ENCODE measurements at places on chromosomes 3 and 15.

- DNase-seq: no peak
These were observed 72.2 kb downstream of the ZNF148 start for GRCh38 chr3:125302932-125303331.

- DNase-seq: no peak
These were observed 110.4 kb upstream of the GMNC start for GRCh38 chr3:190972840-190973270.

- no peak for DNase-seq
These were observed 524.7 kb downstream of the PYDC2 start for GRCh38 chr3:191985691-191986090.

GRCh38 chr3:54777141-54777540 is 150.7 kb downstream of the LRTM1 start:
- DNase-seq: no peak

- DNase-seq: no peak
These were observed 52.7 kb downstream of the SACM1L start for GRCh38 chr3:45741742-45742460.

DNA sequence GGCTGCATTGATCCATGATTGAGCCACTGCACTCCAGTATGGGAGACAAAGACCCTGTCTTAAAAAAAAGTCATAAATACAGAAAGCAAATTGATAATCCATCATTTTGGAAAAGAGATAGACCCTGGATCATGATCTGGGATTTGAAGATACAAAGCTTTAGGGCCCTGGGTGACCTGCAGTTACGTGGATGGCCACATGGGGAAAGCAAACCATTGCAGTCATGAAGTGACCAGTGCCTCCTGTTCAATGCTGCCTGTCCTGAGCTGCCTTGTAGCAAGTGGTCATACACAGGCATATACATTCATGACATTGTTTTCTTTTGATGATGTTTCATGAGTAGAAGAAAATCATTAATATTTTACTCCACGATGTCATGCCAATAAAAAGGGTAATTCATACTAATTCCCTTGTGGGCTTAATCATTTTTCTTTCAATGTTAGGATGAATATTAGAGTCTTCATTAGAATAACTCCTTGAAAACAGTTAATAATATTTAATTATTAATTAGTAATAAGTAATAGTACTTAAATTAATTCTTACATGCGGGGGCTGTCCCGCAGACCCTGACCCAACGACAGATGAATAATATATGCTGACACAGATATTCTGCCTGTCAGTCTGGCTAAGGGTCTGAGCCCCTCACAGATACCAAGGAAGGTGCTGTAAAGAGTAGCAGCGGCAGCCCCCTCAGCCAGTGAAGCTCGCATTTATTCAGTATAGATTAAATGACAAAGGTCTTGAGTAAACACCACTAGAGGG is 109.0 kb upstream of the UNC13C start:
- no peak for DNase-seq

DNA sequence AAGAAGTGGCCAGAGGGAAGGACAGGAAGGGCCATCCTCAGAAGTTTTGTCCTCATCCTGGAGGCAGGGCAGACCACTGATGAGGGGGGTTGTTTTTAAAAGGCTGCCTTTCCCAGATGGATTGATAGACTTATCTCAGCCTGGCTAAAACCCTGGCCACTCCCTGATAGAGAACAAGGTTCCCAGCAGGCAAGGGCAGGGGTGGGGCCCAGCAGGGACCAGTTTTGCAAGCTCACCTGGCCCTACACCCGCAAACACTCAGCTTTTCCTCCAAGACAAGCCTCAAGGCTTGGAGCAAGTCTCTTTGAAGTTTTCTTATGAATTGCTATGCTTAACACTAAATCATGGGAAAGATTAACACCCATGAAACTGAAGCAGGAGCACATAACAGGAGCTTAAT is 9.1 kb downstream of the LIPC start:
- DNase-seq: peak; percentile 83

DNA sequence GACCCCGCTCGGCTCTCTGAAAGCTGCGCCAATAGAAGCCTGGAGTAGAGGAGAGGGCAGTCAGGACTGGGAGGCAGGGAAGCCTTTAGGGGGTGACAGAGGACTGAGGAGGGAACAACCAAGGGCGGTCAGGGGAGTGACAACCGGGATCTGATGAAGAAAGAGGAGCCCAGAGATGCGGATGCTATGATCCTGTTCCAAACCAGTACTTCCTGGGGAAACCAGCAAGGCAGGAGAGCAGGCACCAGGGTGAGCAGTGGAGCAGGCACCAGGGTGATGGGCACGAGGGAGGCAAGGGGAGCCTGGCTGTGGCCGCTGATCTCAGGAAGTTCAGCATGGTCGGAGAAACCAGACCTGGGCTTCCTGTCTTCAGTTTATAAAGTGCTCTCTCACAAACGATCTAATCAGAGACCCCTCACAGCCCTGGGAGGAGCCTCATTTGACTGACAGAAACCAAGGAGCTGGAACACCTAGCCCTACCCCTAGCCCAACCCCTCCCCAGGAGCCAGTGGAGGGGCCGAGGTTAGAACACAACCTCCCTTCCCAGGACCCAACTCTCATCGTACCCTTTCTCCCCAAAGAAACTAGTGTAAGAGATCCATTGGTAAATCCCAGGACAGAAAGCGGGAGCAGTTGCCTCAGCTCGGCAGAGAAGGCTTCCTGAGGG is 34.9 kb downstream of the CCDC33 start:
- DNase-seq: no peak

DNA sequence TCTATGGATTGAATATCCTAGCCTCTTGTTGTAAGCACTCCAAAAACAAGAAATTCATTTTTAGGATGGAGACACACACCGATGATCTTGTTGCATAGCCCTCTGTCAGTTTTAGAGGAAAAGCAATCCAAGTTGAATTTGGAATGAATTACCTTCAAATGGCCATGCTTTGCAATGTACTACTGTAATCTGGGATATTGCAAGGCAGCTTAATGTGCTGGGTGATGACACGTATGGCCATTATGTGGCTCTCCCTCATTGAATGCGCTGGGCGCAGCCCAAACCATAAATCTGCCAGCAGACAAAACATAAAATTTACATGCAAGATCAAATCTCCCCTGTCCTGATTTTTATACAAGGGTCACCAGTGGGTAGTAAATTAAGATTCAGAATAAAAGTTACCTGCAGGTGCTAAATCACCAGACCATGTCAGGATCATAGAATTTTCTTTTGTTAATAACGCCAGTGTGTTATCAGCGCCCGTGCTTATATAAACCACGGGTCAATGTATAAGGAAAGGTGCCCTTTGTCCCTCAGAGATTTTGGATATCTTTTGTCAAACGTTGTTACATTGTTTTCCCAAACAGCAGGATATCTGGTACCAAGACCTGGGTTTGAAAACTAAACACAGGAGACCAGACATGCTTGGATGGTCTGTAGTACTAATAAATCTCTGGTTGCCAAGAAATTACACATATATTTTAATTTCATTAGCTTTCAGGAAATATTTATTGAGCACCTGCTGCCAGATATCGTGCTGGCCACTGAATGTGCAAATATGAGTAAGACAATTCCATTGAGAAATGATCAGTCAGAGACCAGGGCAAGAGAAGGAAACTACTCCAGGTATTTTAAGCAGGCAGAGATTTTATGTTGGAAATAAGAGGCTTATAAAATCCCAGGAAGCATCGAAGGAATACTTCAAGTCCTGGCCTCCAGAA is 237.1 kb downstream of the EBLN2 start:
- no peak for DNase-seq

DNA sequence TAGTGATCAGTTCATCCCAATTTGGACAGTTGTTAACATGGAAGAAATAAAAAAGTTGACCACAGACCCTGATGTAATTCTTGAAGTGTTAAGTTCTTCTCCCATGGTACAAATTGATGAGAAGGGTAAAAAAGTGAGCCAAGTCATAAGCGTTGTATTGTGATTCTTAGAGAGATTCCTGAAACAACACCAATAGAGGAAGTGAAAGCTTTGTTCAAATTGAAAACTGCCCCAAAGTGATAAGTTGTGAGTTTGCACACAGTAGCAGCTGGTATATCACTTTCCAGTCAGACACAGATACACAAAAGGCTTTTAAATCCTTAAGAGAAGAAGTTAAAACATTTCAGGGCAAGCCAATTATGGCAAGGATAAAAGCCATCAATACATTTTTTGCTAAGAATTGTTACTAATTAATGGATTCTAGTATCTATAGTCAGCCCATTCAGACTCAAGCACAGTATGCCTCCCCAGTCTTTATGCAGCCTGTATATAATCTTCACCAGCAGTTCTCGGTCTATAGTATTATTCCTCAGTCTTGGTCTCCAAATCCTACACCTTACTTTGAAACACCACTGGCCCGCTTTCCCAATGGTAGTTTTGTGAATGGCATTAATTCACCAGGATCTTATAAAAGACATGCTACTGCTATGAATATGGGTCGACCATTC is 38.2 kb downstream of the CDIN1 start:
- DNase-seq: no peak

DNA sequence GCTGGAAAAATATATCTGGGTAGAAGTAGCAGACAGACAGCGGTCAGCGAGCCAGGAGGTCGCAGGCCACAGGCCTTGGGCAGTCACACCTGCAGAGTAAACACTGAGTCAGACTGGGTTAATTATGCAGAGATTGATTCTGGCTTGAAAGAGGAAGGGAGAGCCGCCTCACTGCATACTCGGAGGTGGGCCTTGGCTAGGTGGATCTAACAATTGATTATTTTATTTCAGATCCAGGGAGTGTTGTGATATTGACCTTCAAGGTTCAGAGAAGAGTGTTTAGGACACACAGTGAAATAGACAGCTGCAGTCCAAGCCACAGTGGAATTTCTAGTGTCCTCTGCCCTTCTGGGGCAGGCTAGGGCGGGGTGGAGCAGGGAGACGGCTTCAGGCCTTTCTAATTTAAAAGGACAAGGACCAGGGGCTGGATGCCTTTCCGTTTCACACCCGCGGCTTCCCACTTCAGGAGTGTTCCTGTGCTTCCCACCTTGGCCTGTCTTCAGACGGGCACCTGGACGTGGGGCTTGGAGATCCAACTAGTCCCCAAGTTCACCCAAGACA is 237.3 kb downstream of the XXYLT1 start:
- DNase-seq: peak; percentile 83

DNA sequence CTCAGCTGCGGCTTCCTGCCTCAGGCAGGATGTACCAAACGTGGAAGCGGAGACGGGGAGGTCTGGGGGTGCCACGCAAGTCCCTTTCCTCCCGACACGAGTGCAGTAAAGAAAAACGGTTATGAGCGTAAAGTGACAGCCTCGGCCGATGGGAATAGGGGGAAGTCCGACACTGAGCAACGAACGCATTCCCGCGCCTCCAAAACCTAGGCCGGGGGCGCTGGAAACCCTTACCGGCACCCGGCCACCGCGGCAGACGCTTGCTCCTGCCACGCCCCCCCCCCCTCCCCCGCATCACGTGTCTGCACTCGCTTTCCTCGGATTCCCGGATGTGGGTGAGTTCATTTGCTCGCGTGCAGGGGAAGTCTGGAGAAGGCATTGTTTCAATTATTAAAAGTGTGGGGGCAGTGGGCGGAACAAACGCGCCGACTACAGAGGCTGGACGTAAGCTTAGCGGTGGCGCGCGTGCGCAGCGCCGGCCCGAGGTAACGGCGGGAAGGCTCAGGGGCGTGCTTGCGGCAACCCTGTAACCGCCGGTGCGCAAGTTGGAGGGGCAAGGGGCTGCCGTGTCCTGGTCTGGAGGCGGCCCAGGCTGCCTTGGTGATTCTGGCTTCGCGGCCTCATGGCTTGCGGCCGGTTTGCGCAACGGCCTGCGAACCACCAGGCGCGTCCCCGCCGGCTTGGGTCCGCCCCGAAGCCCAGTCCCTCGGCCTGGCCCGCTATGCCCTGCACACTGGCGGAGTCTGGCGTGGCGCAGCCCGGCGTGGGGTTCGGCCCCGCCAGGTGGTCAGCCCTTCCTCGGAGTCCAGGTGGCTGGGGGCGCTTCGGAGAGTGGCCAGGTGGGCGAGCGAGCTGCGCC is at the start of the genes ANAPC13 and CEP63:
TSS of gene ANAPC13 (minus strand) at position 268 of the 859 bp plus-strand sequence. CDS start 3,081 bp downstream, outside the sequence.
TSS of gene CEP63 (plus strand) at position 340 of the 859 bp plus-strand sequence. CDS start 9,264 bp downstream, outside the sequence.
- DNase-seq: peak; percentile 95

- no peak for DNase-seq
These were observed 112.4 kb downstream of the ABI3BP start for GRCh38 chr3:100880845-100881244.

- DNase-seq: no peak
These were observed 336.1 kb downstream of the TBL1XR1 start for GRCh38 chr3:176861137-176861536.

DNA sequence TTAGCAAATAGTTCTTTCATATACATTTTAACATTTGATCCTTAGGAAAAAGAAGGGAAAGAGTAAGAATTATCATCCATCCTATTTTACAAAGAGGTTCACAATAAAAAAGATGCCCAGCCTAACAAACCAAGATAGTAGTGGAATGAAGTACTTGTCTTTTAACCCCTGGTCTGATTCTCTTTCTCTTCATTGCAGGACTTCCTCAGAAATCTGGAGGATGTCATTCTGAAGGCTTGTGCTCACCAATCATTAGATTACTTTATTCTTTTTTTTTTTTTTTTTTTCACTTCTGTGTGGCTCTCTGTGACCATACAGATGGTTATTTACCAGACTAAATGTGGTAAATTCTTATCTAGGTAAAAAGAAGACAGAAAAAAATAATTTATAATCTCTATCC is 7.0 kb downstream of the HDGFL3 start:
- DNase-seq: no peak

DNA sequence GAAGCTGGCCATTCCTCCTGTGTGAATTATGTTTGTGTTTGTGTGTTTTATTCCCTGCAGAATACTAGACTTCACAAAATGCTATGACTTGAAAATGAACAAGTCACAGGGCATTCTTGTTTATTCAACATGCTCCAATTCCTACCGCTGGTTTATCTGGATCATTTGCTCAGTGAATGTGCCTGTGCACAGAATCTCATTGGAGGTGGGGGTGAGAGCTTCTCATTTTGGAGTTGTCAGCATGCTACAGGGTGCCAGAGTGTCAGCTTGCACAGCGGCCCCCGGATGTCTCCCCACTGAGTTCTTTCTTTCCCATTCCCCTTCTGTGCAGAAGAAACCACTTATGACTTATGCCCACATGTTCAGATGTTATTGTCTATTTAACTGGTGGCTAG is 428.7 kb downstream of the ROBO2 start:
- no peak for DNase-seq

DNA sequence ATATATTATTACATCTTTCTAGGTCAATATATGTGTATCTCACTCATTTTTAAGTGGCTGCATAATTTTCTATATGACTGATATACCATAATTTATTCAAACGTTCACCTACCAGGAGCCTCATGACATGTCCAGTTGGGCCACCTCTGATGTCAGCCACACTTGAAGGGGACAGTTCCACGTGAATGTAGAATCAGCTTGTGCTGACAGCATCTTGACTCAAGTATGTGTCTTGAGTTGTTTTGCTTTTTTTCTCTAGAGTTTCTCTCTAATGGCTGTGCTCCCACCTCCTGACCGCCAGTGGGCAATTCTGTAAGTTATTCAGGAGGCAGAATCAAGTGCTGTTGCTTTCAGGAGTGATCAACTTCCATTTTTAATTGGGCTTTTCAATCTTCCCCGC is 237.9 kb downstream of the NFKBIZ start:
- no peak for DNase-seq

GRCh38 chr3:196666001-196666867 is 26.7 kb downstream of the NRROS start:
- DNase-seq: peak; percentile 60

- DNase-seq: no peak
These were observed 888 bp downstream of the PPP2R3A start for GRCh38 chr3:135966271-135966961.

- no peak for DNase-seq
These were observed 483.3 kb downstream of the TUSC7 start for GRCh38 chr3:117192888-117193287.

GRCh38 chr15:96495386-96495785 is 164.9 kb downstream of the NR2F2 start:
- DNase-seq: no peak

Measured in PC-9 (cell line).